Gastroesophageal sphincter (tissue), 4 donors: ENCODE measurements at places on chromosomes 12 and 14. TPM values are rescaled to one million over a fixed set of nuclear protein-coding genes. Genes with fewer than 3 reads are reported as not detected.

PTPN6 gene
- total RNA-seq = 15.9 TPM

KITLG gene
- 116 TPM for total RNA-seq

TEX52 gene
- not detected for total RNA-seq

TAS2R8 gene
- total RNA-seq = not detected

C3AR1 gene
- total RNA-seq = 1.6 TPM

GPR135 gene
- total RNA-seq = 8.5 TPM

DCTN2 gene
- total RNA-seq = 138 TPM

CLEC1B gene
- total RNA-seq = not detected

SPPL3 gene
- 17.7 TPM for total RNA-seq

PRR4 gene
- 344 TPM for total RNA-seq

CNTN1 gene
- 103 TPM for total RNA-seq

APOF gene
- not detected for total RNA-seq

CHGA gene
- total RNA-seq = 1.8 TPM

SLC2A3 gene
- 13.2 TPM for total RNA-seq

OTOGL gene
- 0.47 TPM for total RNA-seq

SDR9C7 gene
- not detected for total RNA-seq

NOS1 gene
- 1.2 TPM for total RNA-seq

POLE gene
- 7.2 TPM for total RNA-seq

CBLN3 gene
- total RNA-seq = 0.49 TPM

ANKRD33 gene
- total RNA-seq = not detected

STYK1 gene
- 0.40 TPM for total RNA-seq

TAS2R19 gene
- not detected for total RNA-seq

COL2A1 gene
- total RNA-seq = not detected

ENDOU gene
- 1.9 TPM for total RNA-seq

RGS6 gene
- 3.6 TPM for total RNA-seq

PALS1 gene
- total RNA-seq = 45.0 TPM

NTS gene
- total RNA-seq = 0.66 TPM

KCNH3 gene
- total RNA-seq = not detected

SMARCD1 gene
- 51.6 TPM for total RNA-seq

PAX9 gene
- total RNA-seq = 5.4 TPM

DDN gene
- not detected for total RNA-seq

KIF26A gene
- total RNA-seq = 2.2 TPM

C12orf60 gene
- total RNA-seq = 1.1 TPM

CFAP73 gene
- not detected for total RNA-seq

MMP14 gene
- 127 TPM for total RNA-seq

RNF41 gene
- total RNA-seq = 119 TPM

PROX2 gene
- total RNA-seq = not detected

RPS6KL1 gene
- total RNA-seq = 4.0 TPM

FGF23 gene
- total RNA-seq = not detected

LRFN5 gene
- 2.9 TPM for total RNA-seq

IL31 gene
- not detected for total RNA-seq

TOX4 gene
- 82.4 TPM for total RNA-seq

BHLHE41 gene
- total RNA-seq = 21.6 TPM

KRT82 gene
- not detected for total RNA-seq

CPNE6 gene
- 1.5 TPM for total RNA-seq

AVPR1A gene
- total RNA-seq = 6.7 TPM
